Stimulated activated CD8-positive, alpha-beta memory T cell treated with anti-CD3 and anti-CD28 coated beads, Interleukin-2, amount 100 ng/mL, for 1 hour (primary cell): ENCODE measurements at places on chromosomes 5 and 9.

DNA sequence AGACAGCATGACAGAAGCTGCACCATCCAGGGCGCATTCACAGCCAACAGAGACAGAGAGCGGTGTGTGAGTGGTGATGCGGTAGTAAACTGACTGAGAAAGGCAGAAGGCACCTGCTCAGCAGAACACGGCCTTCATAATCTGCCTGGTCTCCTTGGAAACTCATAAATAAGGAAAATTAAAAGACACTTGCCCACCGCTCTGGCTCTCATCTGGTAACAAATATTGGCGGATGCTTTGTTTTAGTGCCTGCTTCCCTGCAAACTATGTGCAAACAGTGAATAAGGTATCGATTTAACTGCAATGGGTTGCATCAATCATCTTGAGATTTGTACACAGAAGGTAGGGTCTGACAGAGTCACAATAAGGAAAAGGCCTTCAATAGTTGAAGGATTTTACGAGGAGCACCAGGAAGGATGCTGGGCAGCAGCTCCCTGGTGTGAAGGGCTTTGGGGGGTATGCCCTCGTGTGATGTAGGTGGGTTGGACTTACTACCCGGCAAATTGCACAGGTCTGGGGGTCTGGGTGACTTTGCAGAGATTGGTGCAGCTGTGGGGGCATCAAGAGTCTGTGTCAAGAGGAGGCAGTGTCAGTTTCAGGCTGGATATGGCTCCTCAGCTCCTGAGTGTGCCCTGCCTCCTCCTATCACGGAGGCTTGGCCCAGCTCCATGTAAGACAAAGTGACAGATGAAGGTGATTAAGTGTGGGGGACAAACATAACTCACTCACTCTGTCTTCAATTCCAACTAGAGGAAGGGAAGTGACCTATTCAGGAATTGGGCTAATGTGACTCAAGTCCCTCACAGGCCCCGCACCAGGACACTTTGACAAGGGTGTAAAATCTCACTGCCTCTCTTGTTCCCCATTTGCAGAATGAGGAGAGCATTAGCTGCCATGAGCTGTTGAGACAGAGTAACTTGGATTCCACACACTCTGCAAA, 166.7 kb downstream of the ICE1 start:
- DNase-seq, result no peak

- no peak for DNase-seq
Observed at GRCh38 chr9:70557661-70558369, 143.4 kb upstream of the KLF9 start.

DNA sequence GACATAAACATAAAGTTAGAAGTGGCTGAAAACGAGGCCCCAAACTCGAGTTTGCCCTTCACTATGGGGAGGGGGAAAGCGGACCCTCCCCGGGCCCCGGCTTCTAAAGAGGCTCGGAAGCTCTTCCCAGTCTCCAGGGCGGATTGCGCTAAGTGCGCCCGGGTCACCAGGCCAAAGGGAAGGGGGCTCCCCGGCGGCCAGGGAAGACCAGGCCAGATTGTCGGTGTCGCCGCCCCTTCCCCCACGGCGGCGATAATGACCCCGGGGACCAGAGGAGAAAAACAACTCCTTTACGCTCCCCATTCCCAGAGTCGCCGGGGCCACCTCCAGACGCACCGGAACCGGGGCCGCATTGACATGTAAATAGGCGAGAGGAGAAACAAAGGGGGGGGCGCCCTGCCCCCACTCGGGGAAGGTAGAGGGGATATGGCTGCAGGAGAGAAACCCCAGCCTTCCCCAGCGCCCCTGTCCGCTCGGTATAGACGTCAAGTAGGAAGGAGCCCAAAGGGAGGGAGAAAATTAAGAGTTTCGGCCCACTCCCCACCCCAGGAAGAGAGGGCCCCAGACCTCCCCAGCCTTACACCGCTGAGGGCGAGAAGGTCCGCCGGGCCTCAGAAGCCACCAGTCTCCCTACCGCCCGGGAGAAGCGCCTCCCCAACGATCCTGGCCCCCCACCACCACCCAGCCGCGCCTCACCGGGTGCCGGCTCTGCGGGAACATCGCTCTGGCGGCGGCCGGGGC, 1.7 kb downstream of the TLE1 start:
- no peak for DNase-seq

GRCh38 chr9:121455527-121456239, 44.0 kb downstream of the GGTA1 start:
- peak; percentile 5 for DNase-seq

DNA sequence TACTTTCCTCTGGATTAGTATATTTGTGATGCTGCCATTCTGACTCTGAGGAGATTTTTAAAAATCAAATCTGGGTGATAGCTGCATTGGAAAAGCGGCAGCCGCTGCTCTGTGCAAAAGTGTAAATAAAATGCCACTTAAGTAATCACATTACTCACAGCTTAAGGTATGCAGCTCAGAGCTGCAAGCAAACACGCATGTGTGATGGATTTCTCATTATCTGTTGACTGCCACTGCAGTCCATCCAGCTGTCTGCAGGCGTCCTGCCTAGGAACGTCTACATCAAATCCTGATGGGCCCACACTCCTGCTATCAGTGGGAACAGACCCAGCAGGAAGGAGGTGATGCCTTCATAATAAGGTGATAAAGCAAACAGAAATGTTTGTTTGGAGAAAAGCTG, 216.9 kb downstream of the SPOCK1 start:
- no peak for DNase-seq
